ENCODE measurements at places on chromosomes 2 and 18. TPM values are rescaled to one million over a fixed set of nuclear protein-coding genes. Genes with fewer than 3 reads are reported as not detected.

- no peak for DNase-seq
Measured at GRCh38 chr2:137379186-137379585, 585.1 kb upstream of the HNMT start.

The FNDC4 gene
- 0.11 TPM for polyA plus RNA-seq

DNA sequence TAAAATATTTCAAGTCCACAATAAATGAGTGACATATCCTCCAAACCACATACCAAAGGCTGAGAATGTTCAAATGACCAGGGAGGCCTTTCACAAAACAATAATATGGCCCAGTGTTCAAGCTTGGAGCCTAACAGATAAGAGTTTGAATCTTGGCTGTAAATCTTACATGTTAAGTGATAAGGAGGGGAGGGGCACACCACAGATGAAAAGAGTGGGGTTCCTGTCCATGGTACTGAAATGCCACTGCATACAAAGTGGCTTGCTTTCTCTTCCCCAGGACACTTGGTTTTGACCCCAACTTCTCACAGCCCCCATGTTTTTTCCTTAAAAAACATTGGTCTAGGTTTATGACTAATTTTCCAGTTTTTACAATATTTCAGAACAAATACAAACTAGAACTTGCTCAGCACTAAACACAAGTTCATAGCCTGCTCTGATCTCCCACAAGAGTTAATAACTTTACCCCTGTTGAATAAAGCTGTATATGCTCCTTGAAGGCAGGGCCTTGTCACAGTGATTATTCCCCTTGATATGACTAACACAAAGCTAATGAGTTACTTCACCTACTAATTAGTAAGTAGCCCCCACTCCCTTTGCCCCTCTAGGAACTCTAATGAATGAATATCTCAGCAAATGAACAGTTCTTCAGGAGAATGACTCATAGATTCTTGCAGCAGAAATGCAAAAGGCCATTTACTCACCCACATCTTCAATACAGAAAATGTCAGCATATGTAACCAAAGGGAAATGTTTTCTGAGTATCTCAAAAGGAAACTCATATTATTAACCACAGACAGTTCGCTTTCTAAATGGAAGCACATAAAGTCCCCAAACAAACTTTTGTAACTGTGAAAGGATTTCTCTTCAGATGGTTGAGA is 142.2 kb downstream of the SATB2 start:
- DNase-seq: no peak

GRCh38 chr2:236663287-236664101 is 93.9 kb downstream of the ACKR3 start:
- no peak for DNase-seq

- DNase-seq: no peak
Measured at GRCh38 chr18:23143016-23143814, 7.9 kb downstream of the CABLES1 start.

DNA sequence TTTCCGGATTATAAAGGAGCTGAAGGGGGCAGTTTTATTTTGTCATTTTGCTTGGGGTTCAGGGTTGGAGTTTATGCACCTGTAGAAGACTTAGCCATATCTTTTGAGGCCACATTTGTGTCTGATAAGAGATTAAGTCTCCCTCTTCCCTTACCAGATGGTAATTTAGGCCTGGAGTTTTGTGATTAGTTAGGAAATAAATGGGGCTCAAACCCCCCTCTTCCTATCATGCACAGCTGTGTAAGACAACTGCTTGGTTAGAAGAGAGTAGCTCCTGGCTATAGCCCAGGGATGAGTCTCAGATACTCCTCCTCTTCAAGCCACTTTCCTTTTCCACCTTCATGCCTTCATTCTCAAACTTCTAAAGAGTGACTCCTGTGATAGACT is 802 bp upstream of the SAP130 start:
- DNase-seq: peak; percentile 6

The SLC5A7 gene
- not detected for polyA plus RNA-seq

- DNase-seq: no peak
Measured at GRCh38 chr2:183166210-183166609, 42.0 kb downstream of the NUP35 start.

DNA sequence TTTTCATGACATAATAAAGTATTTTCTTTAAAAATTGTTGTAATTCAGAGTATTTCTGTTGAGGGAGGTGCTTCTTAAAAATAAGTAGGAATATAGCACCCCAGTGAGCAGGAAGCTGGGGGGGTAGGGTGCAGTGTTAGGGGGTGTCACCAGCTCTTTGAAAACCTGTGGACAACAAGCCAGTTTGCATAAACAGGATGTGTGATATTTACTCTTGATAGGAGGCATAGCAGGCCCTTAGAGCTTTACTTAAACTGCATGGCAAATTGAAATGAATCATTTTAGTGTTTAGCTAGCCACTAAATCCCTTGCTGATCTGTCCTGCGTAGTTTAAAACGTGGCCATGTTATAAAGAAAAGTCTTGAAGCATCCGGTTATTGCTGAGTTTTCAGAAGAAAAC is 8.4 kb downstream of the TGIF1 start:
- DNase-seq: peak; percentile 46

The ATP8B1 gene
- polyA plus RNA-seq: 0.24 TPM

GRCh38 chr2:70994009-70994698 is 519 bp downstream of the TEX261 start:
- DNase-seq: no peak

DNA sequence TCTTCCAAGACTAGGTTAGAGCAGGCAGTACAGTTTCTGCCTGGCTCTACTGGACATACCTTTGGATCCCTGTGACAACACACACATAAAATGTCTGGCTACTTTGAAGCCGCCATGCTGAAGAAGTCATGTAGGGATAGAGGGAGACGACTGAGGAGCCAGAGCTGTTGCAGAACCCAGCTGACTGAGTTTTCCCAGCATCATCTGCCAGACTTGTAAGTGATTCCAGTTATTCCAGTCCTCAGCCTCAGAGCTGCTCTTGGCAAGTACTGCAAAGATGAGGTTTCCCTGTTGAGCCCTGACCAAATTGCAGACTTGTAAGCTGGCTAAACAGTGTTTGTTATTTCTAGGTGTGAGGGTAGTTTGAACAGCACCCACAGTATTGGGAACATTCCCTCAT is 31.5 kb upstream of the TSPYL6 start:
- no peak for DNase-seq

DNA sequence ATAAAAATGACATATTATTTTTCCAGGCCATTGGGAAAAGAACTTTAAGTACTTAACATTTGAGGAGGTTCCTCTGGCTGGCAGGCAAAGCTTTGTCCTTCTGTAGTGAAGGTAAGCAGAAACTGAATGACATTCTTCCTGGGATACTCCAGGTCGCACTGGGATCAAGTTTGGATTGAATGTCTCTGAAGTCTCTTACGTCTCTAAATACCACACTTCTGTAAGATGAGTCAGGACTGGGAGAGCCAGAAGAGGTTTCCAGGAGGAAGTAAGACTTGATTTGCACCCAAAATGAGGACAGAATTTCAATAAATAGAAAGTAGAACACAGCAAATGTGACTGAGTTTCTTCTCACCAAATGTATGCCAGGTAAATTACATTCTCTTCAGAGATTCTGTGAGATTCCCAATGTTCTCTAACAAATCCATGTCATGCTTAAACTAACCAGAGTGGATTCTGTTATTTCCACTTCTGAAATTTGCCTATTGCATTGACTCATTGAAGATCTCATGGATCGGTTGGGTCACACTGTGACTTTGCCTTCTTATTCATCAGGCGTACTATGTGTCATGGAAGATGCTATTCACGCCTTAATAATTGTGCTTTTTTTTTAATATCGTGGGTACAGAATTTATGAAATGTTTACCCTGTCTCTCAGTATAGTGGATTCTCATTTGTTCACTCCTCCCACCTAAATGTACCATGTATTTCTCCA is 25.5 kb upstream of the VIT start:
- no peak for DNase-seq

- DNase-seq: no peak
Measured at GRCh38 chr2:190843890-190844699, 36.5 kb upstream of the GLS start.

The NEU2 gene
- polyA plus RNA-seq: not detected

The TGFA gene
- 0.46 TPM for polyA plus RNA-seq

DNA sequence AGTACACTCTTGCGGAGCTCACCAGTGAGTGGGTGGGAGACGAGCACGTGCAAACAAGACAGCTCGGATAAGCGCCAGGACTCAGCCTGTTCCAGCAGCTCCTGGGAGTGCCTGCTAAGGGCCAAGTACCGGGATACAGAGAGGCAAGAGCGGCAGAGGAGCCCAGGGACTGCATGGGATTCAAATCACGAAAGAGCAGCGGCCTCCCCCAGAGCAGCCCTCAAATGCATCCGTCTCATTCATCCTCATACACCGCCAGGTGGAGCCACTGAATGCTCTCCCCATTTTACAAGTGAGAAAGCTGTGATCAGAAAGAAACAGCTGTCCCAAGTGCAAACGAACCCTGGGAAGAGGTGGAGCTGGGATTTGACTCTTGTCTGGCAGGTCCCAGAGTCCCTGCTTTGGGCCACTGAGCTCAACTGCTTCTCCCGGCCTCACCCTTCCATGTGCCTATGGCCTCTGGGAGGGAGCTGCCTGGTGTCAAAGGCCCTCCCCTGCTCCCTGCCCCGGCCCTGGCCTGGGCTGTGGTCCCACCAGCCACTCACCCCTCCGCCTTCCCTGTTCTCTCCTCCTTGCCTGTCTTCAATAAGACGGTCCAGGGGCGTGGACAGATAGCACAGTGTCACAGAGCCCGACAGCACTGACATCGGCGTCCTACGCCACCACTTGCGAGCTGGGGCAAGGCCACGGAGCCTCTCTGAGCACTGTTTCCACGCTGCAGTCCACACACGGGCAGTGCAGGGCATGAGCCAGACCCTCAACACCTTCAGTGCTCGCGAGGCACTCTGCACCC is 72.8 kb upstream of the TAF1B start:
- DNase-seq: peak; percentile 58

DNA sequence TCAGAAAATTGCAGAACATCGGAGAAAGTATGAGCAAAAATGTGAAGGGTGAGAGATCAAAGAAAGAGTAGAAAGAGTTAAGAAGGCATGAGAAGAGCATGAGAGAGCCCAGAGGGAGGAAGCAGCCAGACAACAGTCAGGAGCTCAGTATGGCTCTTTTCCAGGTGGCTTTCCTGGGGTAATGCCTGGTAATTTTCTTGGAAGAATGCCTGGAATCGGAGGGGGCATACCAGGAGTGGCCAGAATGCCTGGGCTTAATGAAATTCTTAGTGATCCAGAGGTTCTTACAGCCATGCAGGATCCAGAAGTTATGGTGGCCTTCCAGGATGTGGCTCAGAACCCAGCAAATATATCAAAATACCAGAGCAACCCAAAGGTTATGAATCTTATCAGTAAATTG is 271.8 kb upstream of the TFPI start:
- DNase-seq: no peak

- no peak for DNase-seq
Measured at GRCh38 chr18:75087119-75088020, 121.6 kb downstream of the PTGR3 start.

DNA sequence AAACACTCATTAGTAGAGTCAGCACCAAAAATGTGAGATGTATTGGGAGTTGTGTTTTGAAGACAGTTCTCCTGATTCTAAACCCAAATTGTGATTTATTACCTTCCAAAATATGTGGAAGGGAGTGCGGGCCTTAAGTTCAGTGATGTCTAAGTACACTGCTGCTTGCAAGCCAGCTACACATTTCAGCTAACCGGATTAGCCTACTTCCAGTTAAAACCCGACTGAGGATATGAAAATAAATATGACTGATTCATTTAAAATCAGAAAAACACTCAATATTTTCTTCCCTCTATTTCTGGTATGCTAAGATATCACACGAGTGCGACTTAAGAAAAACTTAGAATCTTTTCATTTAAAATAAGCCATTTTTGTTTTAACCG is 907 bp downstream of the FHL2 start:
- no peak for DNase-seq

The EPHA4 gene
- 29.0 TPM for polyA plus RNA-seq

The HRH4 gene
- polyA plus RNA-seq: 1.1 TPM

DNA sequence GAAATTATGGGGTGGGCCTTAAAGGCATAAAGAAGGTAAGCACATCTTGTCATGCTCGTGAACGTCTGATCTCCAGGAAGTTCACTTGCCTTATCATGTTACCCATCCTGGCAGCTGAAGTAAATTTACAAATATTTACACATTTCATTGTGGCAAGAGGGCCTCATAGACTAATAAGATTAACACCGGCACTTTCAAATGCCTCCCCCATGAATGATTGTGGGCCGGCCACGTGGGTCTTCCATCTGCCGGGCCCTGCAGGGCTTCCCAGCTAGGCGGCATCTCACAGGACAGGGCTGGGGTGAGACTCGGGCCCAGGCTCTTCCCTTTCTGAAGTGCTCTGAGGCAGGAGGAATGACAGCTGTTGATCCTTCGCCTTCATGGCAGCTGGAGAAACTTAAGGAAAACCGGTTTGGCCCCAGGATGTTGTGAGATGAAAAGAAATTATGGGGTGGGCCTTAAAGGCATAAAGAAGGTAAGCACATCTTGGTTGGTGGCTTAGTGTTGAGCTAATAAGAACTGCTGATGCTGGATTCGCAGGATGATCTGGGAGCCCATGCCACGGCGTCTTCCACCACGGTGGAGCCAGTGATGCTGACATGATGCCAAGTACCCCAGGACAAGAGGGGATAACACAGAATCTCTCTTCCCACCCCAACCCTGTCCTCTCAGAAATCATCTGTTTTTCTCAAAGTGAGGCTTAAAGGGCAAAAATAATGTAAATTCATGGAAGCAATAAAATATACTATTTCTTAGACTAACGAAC is 176.3 kb downstream of the SEPTIN10 start:
- DNase-seq: no peak

The WDR35 gene
- 2.3 TPM for polyA plus RNA-seq

DNA sequence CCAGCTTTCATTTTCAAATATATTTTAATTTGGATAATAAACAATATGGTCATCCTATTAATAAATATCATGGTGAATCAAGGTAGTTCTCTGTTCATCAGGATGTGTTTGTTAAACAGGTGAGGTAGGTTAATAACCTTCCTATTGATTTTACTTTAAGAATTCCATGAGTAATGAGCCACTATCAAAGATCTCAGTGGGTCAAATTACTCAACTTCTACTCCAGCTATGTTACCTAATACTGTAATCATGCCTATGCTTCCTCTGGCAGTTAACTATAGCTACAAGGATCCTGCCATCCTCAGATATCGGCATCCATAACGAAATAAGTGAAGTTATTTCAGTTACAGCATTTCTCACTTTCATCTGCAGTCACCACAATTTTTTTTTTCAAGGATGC is 289.6 kb upstream of the SLC8A1 start:
- no peak for DNase-seq

DNA sequence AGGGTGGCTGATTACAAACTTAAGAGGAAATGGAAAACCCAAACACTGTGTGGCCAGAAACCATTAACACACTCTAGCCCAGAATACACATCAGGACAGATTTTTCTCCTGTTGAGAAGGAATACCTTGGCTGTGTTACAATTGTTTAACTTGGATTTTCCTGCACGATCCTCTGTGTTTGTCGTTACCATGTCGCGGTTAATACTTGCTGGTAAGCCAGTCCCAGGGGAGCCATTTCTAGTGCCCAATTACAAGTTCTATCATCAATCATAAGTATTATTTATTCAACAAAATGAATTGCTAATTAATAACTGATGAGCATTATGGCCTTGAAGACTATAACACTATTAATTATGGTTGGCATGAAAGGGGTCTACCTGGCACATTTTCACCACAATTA is 146.8 kb downstream of the LNPK start:
- DNase-seq: no peak

- no peak for DNase-seq
Measured at GRCh38 chr2:15642011-15642814, 50.5 kb downstream of the DDX1 start.

GRCh38 chr2:161136696-161137324 is 23.4 kb upstream of the TANK start:
- peak; percentile 82 for DNase-seq

GRCh38 chr2:53668624-53669026 is 99.0 kb upstream of the CHAC2 start:
- DNase-seq: no peak

All from CD4-positive, alpha-beta memory T cell (primary cell).